A549 treated with ZK216348 at 1 μM for 4 hours (cell line): ENCODE measurements at places on chromosomes 5 and 9. TPM values are rescaled to one million over a fixed set of nuclear protein-coding genes. Genes with fewer than 3 reads are reported as not detected.

GPRIN1 gene
- 7.3 to 10.8 TPM (median 10.2 TPM) in 5 replicates for total RNA-seq

TRIM7 gene
- 36.6 to 46.1 TPM (median 43.5 TPM) in 5 replicates for total RNA-seq

FOXD4L3 gene
- total RNA-seq, result 0.25 TPM in 1 of 5 replicates, not detected in the others

UCK1 gene
- total RNA-seq, result 14.0 to 24.0 TPM (median 22.8 TPM) in 5 replicates

KIAA1958 gene
- total RNA-seq, result 1.2 to 3.1 TPM (median 2.1 TPM) in 5 replicates

PSD2 gene
- total RNA-seq, result 0.02 to 0.09 TPM (median 0.05 TPM) in 4 of 5 replicates, not detected in the other

EPB41L4B gene
- total RNA-seq, result 11.5 to 16.9 TPM (median 14.6 TPM) in 5 replicates

PLAC8L1 gene
- 0.34 to 0.75 TPM (median 0.70 TPM) in 3 of 5 replicates, not detected in the others for total RNA-seq

EPB41L4A gene
- total RNA-seq, result 1.7 to 2.8 TPM (median 2.4 TPM) in 5 replicates

OR1Q1 gene
- 0.15 TPM in 1 of 5 replicates, not detected in the others for total RNA-seq

SLC36A2 gene
- total RNA-seq, result not detected in 5 replicates

ORM2 gene
- total RNA-seq, result not detected in 5 replicates

NEURL1B gene
- total RNA-seq, result 2.9 to 5.5 TPM (median 4.2 TPM) in 5 replicates

SLC22A4 gene
- 2.9 to 5.7 TPM (median 4.5 TPM) in 5 replicates for total RNA-seq

ISL1 gene
- total RNA-seq, result 0.08 TPM in 2 of 5 replicates, not detected in the others

NMUR2 gene
- total RNA-seq, result 0.11 to 0.13 TPM (median 0.11 TPM) in 4 of 5 replicates, not detected in the other

IL31RA gene
- total RNA-seq, result 0.71 to 1.6 TPM (median 1.4 TPM) in 5 replicates

LCN9 gene
- not detected in 5 replicates for total RNA-seq

ZDHHC21 gene
- total RNA-seq, result 0.85 to 3.2 TPM (median 2.4 TPM) in 5 replicates

SPOCK1 gene
- 8.0 to 26.8 TPM (median 17.2 TPM) in 5 replicates for total RNA-seq

PCDHGA1 gene
- 0.22 to 0.40 TPM (median 0.30 TPM) in 5 replicates for total RNA-seq

DBH gene
- not detected in 5 replicates for total RNA-seq

TIMD4 gene
- 0.85 to 1.7 TPM (median 1.4 TPM) in 5 replicates for total RNA-seq

HAND1 gene
- total RNA-seq, result 0.15 to 0.37 TPM (median 0.28 TPM) in 4 of 5 replicates, not detected in the other

INSL4 gene
- 13.6 to 17.0 TPM (median 16.2 TPM) in 5 replicates for total RNA-seq
